ENCODE measurements at places on chromosomes 16 and 17.

DNA sequence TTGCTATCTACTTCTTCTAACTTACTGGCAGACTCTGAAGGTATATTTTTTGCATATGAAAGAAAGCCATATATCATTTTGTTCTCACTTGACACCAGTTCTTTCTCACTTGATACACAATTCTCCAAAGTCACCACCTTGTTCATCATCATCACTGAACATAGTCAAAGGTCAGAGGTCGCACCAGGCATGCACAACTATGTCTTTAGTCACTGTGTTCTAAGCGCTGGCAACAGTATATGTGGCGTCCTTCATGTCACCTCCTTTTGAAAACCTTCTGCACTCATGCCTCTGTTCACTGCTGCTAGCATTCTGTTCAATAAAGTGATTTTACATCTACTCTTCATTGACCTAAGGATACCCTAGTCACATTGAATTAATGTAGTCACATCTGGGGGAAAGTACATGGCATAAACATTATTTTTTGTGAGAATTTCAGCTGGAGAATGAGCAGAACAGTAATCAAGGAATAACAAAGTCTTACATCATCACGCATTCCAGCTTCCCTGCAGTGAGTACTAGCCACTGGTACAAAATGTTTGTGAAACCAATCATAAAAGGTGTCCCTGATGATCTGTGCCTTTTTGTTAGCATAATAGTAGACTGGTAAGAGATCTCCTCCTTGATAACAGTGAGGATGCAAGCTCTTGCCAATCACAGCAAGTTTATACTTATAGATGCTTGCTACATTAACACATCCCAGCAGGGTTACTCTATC, 20.5 kb upstream of the TBX4 start:
- DNase-seq: no peak

- no peak for DNase-seq
Measured at GRCh38 chr16:724188-725040, 1.8 kb downstream of the CCDC78 start.

DNA sequence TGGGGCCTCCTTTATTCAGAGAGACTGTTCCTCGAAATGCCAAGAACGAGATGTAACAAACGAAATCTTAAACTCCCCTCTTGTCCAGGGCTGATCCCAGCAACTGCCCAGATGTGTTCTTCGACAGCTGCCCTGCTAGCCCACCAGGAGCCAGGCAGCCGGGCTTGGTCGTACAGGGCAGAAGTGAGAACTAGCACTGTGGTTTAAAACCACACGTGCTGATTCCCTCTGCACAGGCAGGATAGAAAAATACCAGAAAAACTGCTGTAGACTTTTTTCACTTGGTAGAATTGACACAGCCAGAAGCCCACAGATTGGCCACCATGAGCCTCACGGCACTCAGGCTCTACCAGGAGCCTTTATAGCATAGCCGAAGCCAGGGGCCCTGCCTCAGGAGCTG, 33.1 kb downstream of the PLD6 start:
- DNase-seq: no peak

- no peak for DNase-seq
Measured at GRCh38 chr17:32719689-32720088, 157.2 kb downstream of the MYO1D start.

- peak; percentile 35 for DNase-seq
Measured at GRCh38 chr17:27762527-27763305, 37.6 kb downstream of the NOS2 start.

DNA sequence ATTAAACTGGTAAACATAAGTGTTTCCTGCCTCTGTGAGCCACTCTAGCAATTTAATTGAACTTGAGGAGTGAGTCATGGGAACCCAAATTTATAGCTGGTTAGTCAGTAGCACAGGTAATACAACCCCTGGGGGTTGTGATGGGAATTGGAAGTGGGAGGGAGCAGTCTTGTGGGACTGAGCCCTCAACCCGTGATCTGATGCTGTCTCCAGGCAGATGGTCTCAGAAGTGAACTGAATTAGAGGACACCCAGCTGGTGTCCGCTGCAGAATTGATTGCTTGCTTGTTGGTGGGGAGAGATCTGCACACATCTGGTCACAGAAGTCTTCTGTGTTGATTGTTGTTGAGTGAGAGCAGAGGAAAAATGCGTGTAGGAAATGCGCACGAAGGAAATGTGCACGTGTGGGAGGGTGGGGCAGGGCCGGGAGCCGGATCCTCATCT, 7.7 kb upstream of the ST6GALNAC2 start:
- no peak for DNase-seq

- DNase-seq: no peak
Measured at GRCh38 chr17:57466017-57466471, 209.7 kb downstream of the MSI2 start.

- DNase-seq: no peak
Measured at GRCh38 chr17:65261682-65262636, 124.8 kb downstream of the RGS9 start.

DNA sequence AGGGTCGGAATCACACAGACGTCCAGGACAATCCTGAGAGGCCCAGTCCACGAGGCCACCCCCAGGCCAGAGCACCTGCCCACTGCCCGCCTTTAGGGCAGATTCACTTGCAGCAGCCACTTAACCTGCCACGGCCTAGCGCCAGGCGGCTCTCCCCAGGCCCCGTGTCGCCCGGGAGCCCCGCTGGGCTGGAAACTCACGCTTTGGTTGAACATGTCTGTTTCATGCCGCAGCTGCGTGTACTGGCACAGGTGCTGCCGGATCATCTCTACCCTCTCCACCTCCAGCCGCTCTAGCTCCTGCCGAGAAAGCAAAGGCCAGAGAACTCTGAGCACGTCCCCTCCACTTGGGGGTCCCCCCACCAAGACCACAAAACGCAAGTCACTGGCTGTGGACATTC, 12.7 kb upstream of the RCVRN start:
- no peak for DNase-seq

DNA sequence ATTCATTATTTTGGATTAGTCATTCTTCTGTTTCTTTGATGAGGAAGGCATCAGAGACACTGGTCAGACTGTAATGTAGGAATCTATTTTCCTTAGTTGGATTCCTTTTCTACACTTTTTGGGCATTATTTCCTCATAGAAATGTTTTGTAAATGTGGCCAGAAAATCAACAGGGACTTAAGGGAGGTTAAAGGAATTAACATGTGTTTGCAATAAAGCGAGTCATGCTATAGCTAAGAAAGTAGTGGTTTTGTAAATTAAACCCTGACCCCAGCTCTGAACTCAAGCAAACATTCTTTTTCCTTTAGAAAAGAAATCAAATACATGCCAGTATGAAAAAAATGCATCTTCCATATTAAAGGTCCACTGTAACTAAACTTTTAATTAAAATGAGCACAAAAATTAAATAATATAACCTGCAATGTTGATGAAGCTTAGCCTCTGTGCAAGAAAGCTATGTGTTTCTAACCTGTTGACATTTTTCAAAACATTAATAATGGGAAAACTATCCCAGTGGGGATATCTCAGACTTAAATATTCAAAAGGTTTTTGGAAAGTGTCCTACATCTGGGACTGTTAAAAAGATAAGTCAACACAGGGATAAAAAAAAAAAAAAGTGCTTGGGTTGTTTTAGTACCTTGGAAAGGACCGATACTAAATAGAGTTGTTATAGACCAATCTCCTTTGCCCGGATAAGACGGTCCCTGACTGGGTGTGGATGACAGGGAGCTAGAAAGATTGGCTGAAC, 428.0 kb downstream of the CA10 start:
- DNase-seq: no peak

GRCh38 chr17:35073991-35074627, 10.6 kb upstream of the RFFL start:
- no peak for DNase-seq

DNA sequence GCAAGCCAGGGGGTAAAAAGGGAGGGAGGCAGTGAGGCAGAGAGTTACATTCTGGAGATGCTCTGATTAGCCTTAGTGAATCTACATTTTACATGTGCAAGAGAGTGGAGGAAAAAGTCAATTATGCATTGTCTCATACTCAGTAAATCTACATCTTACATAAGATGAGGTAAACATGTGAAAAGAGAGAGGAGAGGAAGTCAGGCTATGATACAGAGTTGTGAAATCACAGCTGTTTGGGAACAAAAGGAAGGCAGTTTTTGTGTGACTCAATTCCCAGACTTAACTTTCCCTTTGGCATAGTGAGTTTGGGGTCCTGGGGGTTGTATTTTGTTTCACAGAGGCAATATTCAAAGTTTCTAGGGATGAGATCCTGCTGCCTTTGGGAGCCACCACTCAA, 67.8 kb downstream of the GP2 start:
- no peak for DNase-seq

DNA sequence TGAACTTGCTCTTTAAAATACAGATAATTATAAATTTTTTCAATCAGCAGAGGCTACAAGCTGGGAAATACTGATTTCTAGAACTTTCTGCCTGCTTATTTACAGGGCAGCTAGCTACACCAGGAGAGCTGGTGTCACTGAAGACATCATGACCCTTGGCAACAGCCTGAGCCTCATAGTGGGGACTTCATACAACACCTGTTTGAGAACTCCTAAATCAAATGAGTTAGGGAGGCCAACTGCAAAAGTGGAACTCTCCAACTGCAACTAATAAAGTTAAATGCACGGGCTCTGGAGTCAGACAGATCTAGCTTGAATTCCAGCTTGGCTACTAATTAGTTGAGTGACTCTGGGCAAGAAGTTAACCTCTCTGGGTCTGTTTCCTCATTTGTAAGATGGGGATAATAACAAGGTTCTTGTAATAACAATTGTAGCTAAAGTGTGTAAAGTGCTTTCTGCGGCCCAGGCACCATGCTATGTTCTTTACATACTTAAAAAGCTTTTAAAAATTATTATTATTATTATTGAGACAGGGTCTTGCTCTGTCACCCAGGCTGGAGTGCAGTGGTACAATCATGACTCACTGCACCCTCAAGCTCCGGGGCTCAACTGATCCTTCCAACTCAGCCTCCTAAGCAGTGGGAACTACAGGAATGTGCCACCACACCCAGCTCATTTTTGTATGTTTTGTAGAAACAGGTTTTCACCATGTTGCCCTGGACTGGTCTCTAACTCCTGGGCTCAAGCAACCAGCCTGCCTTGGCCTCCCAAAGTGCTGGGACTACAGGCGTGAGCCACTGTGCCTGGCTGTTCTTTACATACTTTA, 33.4 kb downstream of the VAC14 start:
- no peak for DNase-seq

GRCh38 chr17:49968405-49969133, 421 bp upstream of the DLX4 start:
- peak; percentile 63 for DNase-seq

- DNase-seq: no peak
Measured at GRCh38 chr17:66313995-66314659, 11.7 kb downstream of the PRKCA start.

GRCh38 chr16:77383606-77384187, 51.1 kb downstream of the ADAMTS18 start:
- DNase-seq: no peak

GRCh38 chr17:6752068-6752909, 3.6 kb upstream of the XAF1 start:
- no peak for DNase-seq

- DNase-seq: no peak
Measured at GRCh38 chr17:81561494-81561885, 9.3 kb upstream of the FAAP100 start.

DNA sequence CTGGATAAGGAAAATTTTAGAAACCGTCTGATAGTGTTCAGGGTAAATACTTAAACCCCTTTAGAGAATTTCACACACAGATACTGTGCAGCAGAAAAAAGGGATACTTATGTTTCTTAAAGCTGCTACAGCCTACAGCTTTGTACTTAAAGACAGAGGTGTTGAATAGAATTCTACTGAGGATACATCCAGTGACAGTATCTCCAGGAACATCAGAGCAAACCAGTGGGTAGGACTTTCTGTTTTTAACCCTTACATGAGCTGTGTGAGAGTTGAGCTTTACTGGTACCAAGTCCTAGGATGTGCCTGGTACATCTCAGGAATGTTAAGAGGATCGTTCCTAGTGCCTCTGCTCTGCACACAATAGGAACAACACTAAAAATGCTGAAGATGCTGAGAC, 191.5 kb downstream of the FTO start:
- DNase-seq: no peak

DNA sequence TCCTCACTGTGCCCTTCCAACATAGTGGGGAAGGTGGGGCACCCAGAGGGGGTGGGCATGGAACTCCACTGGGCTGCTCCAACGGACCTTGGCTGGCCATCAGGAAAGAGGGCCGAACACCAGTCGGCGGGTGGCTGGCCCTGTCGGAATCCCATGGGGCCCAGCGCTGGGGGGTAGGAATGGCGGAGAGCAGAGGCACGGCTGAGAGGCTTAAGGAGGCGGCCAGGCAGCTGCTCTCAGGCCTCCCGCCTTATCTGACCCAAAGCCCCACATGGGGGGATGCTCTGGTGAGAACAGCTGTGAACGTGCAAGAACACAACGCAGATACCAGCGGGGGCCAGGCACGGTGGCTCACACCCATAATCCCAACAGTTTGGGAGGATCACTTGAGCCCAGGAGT, 4.4 kb upstream of the MYO1C start:
- no peak for DNase-seq

DNA sequence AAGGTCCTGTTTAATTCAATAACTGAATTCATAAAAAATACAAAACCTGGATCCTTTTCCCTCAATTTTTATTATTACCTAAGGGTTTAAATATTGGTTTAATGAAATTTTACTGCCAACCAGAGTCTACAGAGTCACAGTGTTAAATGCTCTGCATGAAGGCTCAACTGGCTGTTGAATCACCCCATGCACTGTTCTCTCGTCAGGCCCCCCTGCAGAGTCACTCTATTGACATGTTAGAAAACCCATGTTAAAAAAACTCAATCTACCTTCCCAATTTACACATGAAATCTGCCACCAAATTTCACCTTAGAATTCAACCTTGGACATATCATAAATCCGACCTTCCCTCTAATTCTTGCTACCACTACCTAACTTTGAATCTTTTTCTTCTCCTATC, 43.3 kb upstream of the ULK2 start:
- DNase-seq: no peak

- DNase-seq: no peak
Measured at GRCh38 chr16:88343271-88343791, 39.4 kb upstream of the ZNF469 start.

DNA sequence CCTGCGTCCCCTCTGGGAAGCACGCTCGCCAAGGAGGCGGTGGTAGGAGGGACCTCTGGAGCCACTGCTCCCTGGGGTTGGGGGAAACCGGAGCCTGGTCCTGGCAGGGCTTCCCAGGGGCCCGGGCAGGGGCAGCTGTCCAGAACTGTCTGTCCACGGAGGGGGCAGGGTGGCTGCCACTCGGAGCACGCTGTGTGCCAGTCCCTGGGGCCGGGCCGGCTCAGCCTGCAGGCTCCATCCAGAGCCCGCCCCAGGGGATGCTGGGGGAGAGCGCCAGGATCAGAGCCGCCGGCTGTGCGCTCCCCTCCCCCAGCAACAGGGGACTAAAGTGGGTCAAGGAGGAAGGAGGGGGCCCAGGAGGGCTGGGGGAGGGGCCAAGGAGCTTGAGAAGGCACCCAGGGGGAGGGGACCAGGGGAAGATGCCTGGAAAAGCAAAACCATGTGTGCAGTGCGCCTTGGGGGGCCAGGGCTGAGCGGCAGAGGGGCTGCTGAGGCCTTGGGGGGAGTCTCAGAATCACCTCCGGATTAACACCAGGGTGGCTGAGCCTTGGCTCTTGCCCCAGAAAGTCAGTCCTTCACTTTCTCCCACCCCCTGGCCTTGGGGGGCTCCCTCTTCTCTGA, 21.3 kb downstream of the ZNF423 start:
- no peak for DNase-seq

All from activated CD4-positive, alpha-beta T cell treated with anti-CD3 and anti-CD28 coated beads, Interleukin-2, amount 10 ng/mL, durations not matched to agents 7 days and 5 days (primary cell).